Fibroblast of the aortic adventitia (primary cell): ENCODE measurements at places on chromosomes 2 and 18. TPM values are rescaled to one million over a fixed set of nuclear protein-coding genes. Genes with fewer than 3 reads are reported as not detected.

Gene GPR39
- total RNA-seq, result 0.41 and 12.7 TPM in 2 replicates

Gene CACNB4
- 4.8 and 7.5 TPM in 2 replicates for total RNA-seq

Gene SERPINB7
- total RNA-seq, result 0.27 TPM in 1 of 2 replicates, not detected in the other

Gene TPGS2
- 62.8 and 115 TPM in 2 replicates for total RNA-seq

Gene ZNF513
- total RNA-seq, result 7.3 and 19.2 TPM in 2 replicates

Gene SP9
- total RNA-seq, result not detected in 2 replicates

Gene TXNDC2
- 0.16 and 0.27 TPM in 2 replicates for total RNA-seq

Gene LRATD1
- 0.08 and 0.36 TPM in 2 replicates for total RNA-seq

Gene RGPD5
- total RNA-seq, result 15.5 and 18.2 TPM in 2 replicates

Gene PAX8
- 0.09 and 1.5 TPM in 2 replicates for total RNA-seq

Gene HOXD8
- 0.45 and 0.49 TPM in 2 replicates for total RNA-seq

Gene ROCK2
- total RNA-seq, result 65.3 and 92.9 TPM in 2 replicates

Gene SFXN5
- total RNA-seq, result 18.0 and 19.0 TPM in 2 replicates

Gene IAH1
- total RNA-seq, result 30.7 and 51.7 TPM in 2 replicates

Gene TTC27
- 11.2 and 30.0 TPM in 2 replicates for total RNA-seq

Gene POTEC
- under 0.01 TPM in 1 of 2 replicates, not detected in the other for total RNA-seq

Gene CLIP4
- total RNA-seq, result 73.5 and 97.1 TPM in 2 replicates

Gene OTOF
- total RNA-seq, result not detected in 2 replicates

Gene MAP3K19
- not detected in 2 replicates for total RNA-seq

Gene ALPG
- not detected in 2 replicates for total RNA-seq

Gene HOXD4
- 1.1 TPM in 1 of 2 replicates, not detected in the other for total RNA-seq

Gene POMC
- total RNA-seq, result 0.63 and 7.5 TPM in 2 replicates

Gene SNORC
- 0.33 and 0.72 TPM in 2 replicates for total RNA-seq

Gene ABCG5
- total RNA-seq, result not detected in 2 replicates

Gene RAB6C
- not detected in 2 replicates for total RNA-seq

Gene SCN3A
- total RNA-seq, result 3.1 and 102 TPM in 2 replicates

Gene HOXD3
- total RNA-seq, result 0.09 TPM in 1 of 2 replicates, not detected in the other
